WTC11 (cell line): ENCODE measurements at places on chromosomes 5 and 9. TPM values are rescaled to one million over a fixed set of nuclear protein-coding genes. Genes with fewer than 3 reads are reported as not detected.

- no peak for DNase-seq
These were observed 8.4 kb downstream of the C5orf47 start for GRCh38 chr5:173997331-173997730.

GMCL2 gene
- total RNA-seq: not detected in 3 replicates

DNA sequence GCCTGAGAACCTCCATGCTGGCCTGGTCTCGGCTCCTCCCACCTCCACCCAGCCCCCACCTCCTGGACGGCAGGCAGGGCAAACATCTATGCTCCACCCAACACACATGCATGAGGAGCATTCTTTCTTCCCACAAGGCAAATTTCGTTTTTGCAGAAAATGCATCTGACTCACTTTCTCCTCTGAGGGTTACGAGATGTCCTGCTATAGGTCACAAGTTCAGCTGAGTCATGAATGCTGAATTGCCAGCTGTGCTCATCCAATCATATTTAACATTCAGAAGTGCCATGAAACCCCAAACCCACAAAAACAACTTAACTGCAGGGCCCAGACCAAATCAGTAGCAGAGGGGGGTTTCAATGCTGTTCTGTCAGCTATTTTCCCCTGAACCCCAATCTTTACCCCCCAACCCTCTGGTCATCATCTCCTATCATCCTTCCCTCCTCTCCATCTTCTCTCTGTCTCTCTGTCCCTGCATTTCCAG, 39.0 kb upstream of the OSMR start:
- DNase-seq: no peak

CNTFR gene
- 8.7 to 18.0 TPM (median 9.9 TPM) in 3 replicates for total RNA-seq

GRCh38 chr9:81074221-81074620, 615.1 kb downstream of the TLE1 start:
- no peak for DNase-seq

HAUS6 gene
- 37.9 to 43.3 TPM (median 39.8 TPM) in 3 replicates for total RNA-seq

TAF11L14 gene
- total RNA-seq: not detected in 3 replicates
